Right cardiac atrium (tissue), 5 donors: ENCODE measurements at places on chromosomes 2 and 18.

- DNase-seq = no peak
These were observed 17.6 kb downstream of the FBXO11 start for GRCh38 chr2:47888581-47889280.

DNA sequence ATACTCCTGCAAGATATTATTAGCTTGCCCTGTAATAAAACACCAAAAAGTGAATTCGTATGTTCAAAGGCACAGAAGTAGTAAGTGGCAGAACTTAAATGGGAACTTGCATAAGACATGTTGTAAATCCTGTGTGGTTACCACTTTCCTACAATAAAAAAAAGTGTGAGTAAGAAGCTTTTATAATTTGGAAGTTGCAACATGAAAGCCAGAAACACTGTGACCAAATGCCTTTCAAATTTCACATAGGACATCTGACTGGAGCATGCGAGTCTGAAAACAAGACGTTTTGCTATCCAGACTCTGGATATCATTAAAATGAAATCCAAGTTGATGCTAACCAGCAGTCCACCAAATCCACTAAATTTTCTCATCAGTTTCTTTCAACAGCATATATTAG, 886.2 kb upstream of the NRXN1 start:
- no peak for DNase-seq

GRCh38 chr2:168119515-168120141, 127.8 kb downstream of the STK39 start:
- no peak for DNase-seq

DNA sequence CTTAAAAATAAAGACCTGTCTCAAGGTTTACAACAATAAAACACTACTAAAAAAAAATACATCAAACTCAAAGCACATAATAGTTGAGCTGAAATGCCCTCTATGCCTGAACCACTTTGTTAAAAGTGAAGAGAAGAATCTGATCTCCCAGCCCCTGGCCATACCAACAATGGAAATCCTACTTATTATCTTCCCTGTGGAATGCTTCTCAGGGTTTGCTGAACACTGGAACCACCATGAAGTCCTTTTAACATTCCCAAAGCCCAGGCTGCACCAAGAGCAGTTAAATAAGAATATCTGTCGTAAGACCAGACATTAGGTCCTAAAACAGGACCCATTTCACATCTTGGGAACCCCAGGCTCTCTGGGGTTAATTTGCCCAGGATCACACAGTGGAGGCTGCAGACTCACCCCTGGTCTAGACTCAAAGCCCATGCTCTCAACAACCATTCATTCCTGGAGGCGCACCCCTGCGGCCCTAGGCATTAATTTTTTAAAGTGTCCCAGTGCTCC, 285.8 kb downstream of the STK39 start:
- no peak for DNase-seq

- DNase-seq = no peak
These were observed 31.2 kb downstream of the STAMBP start for GRCh38 chr2:73859721-73860586.

DNA sequence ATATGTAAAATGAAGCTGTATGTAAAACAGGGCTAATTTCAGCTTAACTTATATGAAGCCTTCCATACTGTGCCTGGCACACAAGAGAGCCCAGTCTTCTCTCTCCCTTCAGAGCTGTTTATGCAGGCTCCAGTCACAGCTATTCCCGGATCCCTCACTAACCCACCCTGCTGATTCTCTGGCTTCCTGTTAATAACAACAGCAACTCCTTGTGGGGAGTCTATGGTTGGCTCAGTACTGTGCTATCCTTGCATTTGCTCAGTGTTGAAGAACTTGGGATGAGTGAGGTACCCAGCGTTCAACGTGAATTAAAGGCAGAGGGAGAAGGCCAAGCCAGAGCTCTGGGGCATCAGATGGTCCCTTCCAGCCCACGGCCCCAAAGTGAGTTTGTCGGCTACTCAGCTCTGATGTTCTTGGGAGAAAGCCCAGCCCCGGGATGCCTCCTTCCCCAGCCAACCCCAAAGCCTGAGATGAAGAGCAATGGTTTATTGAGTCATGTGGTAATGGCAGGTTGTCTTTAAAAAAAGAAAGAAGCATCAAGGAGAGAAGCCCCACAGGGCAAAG, 43.2 kb downstream of the PSD4 start:
- no peak for DNase-seq

DNA sequence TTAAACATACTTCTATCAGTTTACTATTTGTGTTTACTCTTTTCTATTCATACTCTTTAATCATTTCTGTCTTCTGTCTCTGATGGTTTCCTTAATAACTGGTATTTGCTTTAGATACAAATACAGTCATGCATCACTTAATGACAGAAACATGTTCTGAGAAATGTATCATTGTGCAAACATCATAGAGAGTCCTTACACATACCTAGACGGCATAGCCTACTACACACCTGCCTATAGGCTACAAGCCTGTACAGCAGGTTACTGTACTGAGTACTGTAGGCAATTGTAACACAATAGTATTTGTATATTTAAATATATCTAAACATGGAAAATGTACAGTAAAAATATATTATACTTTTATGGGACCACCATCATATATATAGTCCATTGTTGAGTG, 36.3 kb downstream of the VSNL1 start:
- no peak for DNase-seq

DNA sequence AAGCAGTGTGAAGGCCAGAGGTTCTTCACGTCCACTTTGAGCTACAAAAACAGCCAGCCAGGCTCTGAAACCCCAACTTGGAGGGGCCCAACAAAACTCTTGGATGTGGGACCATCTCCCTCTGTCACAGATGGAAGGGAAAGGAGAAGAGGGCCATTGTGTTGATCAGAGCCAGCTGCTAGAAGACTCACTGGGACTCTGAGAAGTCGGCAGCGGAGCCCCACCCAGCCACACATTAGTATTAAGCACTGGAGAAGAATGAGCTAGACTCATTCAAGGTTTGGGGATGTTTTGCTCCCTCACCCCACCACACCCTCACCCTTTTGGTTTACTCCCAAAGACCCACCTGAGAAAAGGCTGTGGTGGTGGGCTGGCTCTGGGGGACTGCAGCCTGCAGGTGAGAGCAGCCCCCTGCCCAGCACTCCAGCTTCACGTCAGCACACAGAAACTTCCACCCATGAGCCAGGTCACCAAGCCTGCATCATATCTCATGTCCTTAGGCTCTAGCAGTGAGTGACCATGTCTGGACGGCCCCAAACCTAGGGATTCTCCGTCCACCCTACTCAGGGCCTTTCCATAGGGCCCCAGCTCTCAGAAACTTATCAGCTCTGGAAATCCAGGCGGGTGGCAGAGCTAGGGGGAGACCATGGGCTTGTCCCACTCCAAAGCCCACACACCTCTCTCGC, 12.6 kb downstream of the TEX51 start:
- no peak for DNase-seq

GRCh38 chr2:1656961-1657841, 87.1 kb downstream of the PXDN start:
- DNase-seq = no peak

DNA sequence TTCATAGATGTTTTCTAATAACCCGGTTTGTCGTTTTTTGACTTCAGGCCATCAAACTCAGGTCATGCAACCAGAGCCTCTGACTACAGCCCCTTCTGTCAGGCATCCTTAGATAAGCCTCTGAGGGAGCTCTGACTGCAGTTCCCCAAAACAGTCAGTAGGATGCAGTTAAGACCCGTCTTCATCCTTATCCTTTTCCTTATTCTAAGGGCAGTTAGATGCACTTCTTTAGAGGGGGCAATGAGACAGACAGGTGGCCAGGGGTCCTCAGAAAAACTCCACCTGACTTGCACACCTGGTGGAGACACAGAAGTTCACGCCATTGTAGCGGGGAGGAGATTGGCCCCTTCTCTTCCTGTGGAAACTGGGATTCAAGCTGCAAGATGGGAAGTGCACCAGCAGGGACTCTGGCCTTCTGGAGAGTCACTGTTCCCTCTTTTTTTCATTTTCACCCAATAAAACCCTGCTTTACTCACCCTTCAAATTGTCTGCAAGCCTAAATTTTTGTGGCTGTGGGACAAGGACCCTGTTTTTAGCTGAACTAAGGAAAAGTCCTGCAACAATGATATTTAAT, 104.8 kb upstream of the TFPI start:
- DNase-seq = no peak

- peak; percentile 42 for DNase-seq
These were observed 66.6 kb downstream of the STPG4 start for GRCh38 chr2:47088371-47089082.

GRCh38 chr2:83650898-83651297, 808.2 kb downstream of the SUCLG1 start:
- no peak for DNase-seq

- no peak for DNase-seq
These were observed 185.1 kb upstream of the SMAD7 start for GRCh38 chr18:49135877-49136276.

DNA sequence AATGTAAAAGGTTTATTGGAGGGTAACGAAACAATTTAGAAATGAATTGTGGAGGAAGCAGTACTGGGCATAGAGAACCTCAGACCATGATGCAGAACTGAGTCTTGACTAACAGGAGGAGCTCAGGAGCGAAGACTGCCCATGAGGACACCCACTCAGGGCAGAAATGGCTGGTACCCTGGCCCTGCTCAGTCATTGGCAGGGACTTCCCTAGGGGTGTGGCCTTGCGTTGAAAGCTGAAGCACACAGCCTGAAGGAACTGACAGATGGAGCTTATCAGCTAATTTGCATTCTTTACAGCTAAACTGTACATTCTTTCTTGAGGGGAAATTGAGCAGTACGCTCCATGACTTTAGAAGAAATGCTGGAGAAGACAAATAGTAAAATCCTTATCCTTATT, 57.1 kb downstream of the PDK1 start:
- peak; percentile 47 for DNase-seq

DNA sequence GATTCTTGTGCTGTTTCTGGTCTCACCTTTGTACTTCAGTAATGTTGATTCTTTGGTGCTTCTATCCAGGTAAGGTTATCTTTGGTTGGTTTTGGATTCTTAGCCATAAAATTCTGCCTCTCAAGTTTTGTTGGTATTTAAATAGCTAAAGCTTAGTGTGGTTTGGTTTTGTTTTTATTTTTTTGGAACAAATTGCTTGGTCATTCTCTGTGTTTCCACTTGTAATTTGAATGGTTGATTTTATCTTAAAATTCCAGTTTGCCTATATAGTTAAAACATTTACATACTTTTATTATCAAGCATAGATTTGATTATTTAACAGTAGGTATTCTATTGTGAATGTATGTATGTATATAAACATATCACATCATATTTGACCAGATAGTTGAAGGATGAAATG, 6.6 kb downstream of the NCOA1 start:
- no peak for DNase-seq

GRCh38 chr2:28348149-28348567, 44.5 kb upstream of the FOSL2 start:
- peak; percentile 67 for DNase-seq

DNA sequence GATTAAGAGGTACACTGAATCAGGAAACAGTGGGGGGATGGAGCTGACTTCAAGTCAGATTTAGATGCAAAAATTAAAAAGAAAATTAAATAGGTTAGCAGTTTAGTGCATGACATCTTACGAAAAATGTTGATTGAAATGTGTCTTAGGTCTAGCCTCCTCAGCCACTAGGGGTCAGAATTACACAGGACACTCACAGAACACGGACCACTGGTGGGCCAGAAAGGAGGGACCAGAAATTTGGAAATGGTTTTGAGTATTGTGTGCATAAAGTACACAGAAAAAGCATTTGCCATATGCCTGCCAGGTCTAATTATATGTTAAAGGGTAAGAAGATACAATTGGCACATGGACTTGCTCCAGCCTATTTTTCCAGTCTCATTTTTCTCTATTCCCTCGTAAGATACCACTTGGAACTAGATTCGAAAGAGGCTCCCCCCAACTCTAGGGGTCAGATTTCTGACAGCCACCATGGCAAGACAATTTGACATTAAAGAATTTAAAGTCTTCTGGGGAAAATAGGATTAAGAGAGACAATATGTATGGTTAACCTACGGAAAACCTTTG, 550.2 kb upstream of the SETBP1 start:
- no peak for DNase-seq

- peak; percentile 70 for DNase-seq
These were observed 1.5 kb upstream of the BCL2L11 start for GRCh38 chr2:111118981-111119821.

- DNase-seq = no peak
These were observed 94.8 kb upstream of the LTBP1 start for GRCh38 chr2:32851777-32852439.

- DNase-seq = no peak
These were observed 83.6 kb downstream of the ACOXL start for GRCh38 chr2:110815938-110816337.
